ENCODE measurements at places on chromosomes 3 and 15.

GRCh38 chr3:130950124-130950523, 56.2 kb downstream of the ATP2C1 start:
- no peak for DNase-seq

- no peak for DNase-seq
Observed at GRCh38 chr3:71511037-71511436, 72.5 kb downstream of the FOXP1 start.

DNA sequence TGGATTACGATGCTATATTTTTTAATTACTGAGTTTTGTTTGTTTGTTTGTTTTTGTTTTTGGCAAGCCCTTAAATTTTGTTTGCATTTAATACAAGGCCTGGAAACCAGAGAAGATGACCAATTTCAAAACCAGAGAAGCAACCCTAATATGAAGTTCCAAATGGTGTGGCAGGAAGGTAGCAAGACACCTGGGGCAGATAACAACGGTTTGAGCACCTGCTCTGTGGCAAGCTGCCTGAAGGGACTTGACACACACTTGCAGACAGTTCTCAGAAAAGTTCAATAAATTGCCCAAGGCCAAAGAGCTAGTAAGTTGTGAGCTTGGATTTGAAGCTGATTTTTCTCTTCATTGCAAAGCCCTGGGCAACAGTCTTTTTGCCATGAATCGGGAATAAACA, 151.2 kb upstream of the UBE2E1 start:
- no peak for DNase-seq

DNA sequence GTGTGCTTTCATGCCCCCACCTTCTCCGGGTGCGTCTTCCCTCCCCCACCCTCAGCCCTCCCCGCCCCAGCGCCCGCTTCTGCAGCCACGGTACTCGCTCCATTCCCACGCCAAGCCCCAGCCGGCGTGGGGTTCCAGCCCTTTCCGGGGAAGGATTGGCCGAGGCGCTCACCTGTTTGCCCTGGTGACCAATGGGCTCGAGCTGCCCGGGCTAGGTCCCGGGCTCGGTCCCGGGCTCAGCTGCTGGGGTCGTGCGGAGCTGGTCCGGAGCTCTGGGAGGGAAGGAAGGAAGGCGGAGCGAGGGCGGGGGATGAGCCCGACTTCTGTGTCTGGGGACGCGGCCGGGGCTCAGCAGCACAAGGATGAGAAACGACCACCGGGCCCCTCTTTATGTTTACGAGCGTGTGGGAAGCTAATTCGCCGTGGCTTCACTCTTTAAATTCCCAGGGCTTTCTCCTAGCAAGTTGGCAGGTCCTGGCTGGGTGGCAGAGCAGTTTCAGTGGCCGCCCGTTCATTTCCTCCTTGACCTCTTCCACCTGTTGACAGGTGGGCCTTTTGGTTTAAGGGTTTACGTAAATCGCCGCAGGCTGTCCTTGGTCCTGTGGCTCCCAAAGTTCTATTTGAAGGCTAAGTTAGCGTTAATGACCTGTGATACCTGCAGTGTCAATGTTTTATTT, at the start of gene IGSF10:
IGSF10 (minus strand) TSS at position 288 of the 677 bp plus-strand sequence. CDS start 2,352 bp downstream, outside the sequence.
- DNase-seq = no peak

GRCh38 chr3:61250784-61251173, 473 bp downstream of the FHIT start:
- DNase-seq = no peak

DNA sequence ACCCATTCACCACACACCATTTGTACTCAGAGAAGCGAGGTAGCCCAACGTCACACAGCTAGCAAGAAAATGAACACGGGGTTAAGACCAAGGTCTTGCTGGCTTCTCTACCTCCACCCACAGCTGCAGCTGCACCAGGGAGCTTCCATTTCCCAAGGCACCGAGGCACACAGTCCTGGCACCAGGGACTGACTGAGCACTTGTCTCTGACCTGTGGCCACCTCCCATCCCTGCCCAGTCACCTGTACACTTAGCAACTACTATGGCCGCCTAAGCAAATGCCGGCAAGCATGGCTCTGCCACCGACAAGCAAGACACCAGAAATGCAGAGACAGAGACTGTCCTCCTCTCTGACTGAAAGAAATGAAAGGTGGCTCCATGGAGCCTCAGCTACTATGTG, 15.3 kb downstream of the ZXDC start:
- no peak for DNase-seq

DNA sequence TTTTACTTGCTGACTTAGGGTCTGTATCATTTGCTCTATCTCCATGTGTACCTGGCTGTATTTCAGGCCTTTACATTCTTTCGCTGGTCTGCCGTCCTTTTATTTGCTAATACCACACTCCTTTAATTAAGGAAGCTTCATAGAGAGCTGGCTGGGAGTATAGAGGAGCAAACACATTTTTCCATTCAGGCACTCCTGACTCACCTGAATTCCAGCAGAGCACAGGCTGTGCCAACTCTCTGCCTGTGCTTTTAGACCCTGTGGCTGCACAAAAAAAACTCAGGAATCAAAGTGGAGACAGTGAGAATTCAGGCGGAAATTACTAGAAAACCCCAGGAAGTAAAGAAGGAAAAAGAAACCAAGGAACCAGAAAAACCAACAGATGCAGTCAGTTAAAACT, 29.0 kb upstream of the ATP10A start:
- DNase-seq = no peak

GRCh38 chr15:34243226-34243625, 18.4 kb downstream of the EMC4 start:
- DNase-seq = no peak

DNA sequence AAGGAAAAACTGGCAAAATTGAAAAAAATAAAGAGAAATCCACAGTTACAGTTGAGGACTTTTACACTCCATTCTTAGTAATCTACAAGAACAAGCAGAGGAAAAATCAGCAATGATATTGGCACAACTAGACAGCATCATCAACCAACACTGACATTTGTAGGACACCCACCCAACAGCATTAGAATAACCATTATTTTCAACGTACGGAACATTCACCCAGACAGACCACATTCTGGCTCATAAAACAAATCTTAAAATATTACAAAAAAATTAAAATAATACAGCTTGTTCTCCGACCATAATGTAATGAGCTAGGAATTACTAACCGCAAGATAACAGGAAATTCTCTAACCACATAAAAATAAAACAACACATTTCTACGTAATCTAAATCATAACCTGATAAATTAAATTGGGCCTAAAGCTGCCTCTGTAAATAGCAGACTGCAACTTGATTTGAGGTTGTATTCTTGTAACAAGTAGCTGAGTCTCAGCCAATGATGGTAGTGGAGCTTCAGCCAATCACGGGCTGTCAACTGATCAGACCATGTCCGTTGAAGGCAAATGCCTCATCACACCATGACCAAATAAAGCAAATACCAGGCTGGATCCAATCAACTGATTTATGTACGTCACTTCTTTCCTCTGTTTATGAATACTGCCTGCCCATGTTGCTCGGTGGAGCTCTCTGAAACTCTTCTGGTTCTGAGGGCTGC, 9.2 kb downstream of the PLSCR4 start:
- DNase-seq = no peak

GRCh38 chr3:166303681-166304080, 466.5 kb upstream of the BCHE start:
- DNase-seq = no peak

DNA sequence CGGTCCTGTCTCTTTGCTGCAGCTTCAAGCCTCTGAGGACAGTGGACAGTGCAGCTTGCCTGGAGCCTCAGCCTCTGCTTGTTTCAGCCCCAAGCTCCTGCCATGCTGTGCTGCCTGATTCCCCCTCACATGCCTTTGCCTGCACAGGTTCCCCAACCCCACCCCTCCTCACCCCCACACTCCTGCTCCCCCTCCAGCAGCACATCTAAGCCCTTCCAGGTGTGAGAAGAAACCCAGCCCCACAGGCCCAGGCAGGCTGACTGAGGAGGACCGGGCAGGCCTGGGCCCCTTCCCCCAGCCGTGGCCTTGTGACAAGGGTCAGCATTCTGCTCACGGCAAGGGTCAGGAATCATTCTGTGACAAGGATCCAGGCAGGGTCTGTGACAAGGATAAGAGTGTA, 22.8 kb downstream of the VIPR1 start:
- no peak for DNase-seq

DNA sequence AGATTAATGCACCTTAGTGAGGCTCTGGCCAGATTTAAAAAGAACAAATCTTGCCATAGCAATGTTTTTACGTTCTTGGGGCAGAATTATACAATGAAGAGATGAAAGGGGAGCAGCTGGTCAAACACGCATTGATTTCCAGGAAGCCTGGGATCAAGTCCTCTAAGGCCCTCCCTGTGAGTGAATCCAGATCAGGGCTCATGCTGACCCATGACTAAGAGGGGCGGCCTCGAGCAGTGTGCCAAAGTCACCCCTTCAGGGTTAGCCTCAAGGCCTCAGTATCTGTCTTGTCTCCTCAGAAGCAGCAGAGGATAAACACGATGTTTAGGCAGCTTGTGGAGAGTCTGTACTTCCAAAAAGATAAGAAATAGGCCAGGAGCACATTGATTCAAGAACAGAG, 9.3 kb upstream of the RBP1 start:
- DNase-seq = no peak

- no peak for DNase-seq
Observed at GRCh38 chr3:27376109-27376772, 7.1 kb upstream of the NEK10 start.

DNA sequence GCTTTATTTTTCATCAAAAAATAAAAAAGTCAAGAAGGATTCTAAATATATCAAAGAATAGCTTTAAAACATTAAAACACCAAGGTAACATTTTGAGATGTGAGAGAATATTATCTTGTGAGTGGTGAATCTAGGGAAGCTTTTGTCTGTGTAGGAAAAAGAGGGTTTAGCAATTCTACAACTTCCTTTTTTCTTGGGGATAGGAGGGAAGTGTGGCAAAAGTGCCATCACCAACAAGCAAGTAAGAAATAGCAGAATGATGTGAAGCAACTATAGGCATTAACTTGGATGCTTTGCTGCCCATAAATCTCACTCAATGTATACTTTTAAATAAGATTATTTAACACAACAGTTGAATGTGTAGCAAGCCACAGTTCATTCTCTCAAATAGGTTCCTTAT, 57.8 kb upstream of the SUCLG2 start:
- DNase-seq = no peak

GRCh38 chr3:48143567-48143966, 44.6 kb downstream of the CDC25A start:
- no peak for DNase-seq

DNA sequence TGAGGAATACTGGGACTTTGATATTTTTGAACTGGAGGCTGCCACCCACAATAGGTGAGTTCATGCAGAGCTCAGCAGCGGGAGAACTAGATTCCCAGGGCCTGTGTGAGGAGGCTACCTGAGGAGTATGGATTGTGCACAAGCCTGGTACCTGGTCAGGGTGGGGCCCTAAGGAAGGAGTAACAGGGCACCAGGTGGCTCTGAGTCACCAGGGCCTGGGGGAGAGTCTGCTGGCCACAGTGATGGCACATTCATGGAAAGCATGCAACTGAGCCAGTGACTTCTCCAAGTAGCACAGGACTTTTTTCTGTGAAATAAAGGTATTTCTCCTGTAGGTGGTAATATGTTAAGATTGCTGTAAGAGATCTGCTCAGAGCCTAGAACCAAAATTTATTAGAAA, 134.4 kb downstream of the PDE8A start:
- DNase-seq = no peak

- DNase-seq = no peak
Observed at GRCh38 chr3:110323349-110323748, 748.3 kb upstream of the NECTIN3 start.

DNA sequence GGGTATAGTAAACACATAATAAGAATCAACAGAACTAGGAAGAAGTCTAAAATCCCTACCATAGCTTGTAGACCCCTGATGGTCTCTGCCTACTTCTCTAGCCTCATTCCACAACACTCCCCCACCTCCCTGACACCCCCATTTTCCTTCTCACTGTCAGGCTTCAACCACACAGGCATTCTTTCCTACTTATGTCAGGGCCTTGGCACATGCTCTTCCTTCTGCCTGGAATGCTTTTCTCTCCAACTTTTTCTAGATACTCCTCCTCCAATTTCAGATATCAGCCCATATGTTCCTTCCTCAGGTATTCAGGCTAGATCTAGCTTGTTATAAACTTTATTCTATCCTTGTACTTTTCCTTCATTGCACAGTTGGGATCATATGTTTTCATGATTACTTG, 106.0 kb upstream of the MRPL3 start:
- no peak for DNase-seq

DNA sequence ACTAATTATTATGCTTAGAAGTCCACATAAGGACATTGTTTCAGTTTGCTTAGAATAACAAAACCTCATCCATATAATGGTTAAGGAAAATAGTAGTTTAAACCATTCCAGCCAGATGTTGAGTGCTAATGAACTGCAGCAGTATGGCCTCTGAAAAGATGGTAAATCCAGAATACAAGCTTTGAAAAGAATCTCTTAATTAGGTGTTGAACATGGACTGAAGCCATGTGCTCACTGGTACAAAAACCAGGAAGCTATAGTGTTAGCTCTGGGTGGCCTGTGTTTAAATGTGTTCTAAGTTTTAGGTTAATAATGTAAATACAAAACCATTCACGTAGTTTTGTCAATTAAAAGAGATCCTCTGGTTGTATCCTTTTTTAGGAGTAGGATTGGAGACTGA, 78.2 kb downstream of the GALK2 start:
- no peak for DNase-seq

GRCh38 chr3:24622696-24623225, 128.1 kb upstream of the THRB start:
- DNase-seq = no peak

DNA sequence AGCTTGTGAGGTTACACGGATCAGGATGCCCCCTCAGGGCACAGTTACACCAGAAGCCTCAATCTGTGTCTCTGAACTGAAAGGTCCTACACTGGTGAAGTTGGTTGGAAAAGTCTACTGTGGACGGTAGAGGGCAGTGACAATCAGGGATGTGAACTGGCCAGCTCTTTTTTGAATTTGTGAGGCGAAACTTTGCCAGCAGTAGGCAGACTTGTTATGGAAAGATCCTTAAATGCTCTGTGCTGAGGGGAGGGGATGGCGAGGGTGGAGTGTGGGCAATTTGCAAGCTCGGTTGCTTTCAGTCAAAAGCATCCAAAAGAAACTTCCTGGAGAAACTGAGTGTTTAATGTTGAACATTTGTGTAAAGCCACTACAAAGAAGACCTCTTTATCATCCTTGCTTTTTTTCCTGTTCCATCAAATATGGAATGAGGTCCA, 127.4 kb upstream of the ABHD17C start:
- DNase-seq = no peak

GRCh38 chr3:117084277-117084676, 374.7 kb downstream of the TUSC7 start:
- no peak for DNase-seq

DNA sequence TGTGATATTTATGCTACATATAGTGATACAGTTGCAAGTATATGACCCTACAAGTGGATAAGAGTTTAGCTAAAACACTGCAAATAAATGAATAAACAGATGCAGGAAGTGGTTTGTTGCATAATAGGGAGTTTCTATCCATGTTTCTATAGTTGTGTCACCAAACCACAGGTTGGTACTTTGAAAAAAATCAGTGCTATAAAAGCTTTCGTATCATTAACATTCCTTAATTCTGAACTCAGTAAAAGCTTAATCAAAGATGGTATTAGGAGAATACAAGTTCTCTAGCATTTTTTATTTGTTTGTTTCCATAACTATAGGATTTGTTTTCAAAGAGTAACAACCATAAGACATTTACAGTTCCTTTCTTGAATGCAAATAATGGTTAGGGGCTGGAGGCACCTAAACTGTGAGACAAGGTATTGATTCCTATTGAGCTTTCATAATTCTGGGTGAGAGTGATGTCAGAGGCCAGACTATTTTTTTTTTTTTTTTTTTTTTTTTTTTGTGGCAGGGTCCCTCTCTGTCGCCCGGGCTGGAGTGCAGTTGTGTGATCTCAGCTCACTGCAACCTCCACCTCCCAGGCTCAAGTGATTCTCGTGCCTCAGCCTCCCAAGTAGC, 29.6 kb downstream of the CPOX start:
- no peak for DNase-seq
